ENCODE measurements at places on chromosomes 2 and 18. TPM values are rescaled to one million over a fixed set of nuclear protein-coding genes. Genes with fewer than 3 reads are reported as not detected.

The SFXN5 gene
- total RNA-seq = 14.9 TPM

DNA sequence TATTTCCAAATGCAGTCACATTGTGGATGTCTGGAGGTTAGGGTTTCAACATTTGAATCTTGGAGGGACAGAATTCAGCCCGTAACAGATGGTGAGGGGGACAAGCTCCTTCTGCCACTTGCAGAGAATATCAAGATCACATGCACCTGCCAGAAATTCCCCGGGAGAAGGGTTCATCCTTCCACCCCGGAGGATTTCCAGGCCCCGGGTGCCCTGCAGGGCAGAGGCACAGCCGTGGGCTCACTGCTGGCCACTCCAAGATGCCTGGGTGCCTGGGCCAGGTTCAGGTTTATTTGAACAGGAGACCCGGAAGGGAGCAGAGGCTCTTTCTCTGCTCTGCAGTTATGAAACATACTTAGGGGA, 38.2 kb upstream of the MGAT4A start:
- H3K4me3 ChIP-seq = no peak overlapping the region
- no peak for DNase-seq
- H3K27me3 ChIP-seq = no peaks in the 10 kb centered on the region
- peaks cover 15% of the 10 kb centered on the region for H3K4me1 ChIP-seq
- H3K36me3 ChIP-seq = no peaks in the 10 kb centered on the region

DNA sequence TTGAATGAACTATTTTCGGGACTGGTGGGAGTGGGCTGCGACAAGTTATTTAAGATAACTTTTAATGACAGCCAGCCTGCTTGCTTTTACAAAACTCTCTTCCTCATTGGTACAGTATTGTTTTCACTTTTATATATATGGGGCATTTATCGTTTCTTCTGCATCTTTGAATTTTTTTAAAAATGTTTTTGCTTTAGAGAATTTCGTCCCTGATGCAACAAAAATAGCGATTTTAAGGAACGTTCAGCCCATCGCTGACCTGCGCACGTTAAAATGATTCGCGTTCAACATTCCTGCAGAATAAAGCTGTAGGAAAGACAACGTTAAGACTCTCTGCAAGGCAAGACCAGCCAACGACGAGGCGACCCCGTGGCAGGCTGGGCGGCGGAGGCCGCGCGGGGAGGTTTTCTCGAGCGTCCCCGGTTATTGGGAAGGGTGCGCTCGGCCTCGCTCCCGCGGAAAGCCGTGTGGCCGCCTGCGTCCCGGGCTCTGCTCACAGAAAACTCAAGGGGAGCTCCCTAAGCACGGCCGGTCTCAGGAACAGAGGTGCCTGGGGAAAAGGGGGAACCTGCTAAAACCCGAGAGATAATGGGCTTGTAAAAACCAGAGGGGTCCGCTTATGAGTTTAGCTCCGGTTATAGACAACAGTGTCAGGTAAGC, 3.0 kb downstream of the PAX8 start:
- DNase-seq = no peak
- no peak overlapping the region for H3K4me3 ChIP-seq
- peaks cover 8% of the 10 kb centered on the region for H3K4me1 ChIP-seq
- H3K27ac ChIP-seq = no peak overlapping the region

DNA sequence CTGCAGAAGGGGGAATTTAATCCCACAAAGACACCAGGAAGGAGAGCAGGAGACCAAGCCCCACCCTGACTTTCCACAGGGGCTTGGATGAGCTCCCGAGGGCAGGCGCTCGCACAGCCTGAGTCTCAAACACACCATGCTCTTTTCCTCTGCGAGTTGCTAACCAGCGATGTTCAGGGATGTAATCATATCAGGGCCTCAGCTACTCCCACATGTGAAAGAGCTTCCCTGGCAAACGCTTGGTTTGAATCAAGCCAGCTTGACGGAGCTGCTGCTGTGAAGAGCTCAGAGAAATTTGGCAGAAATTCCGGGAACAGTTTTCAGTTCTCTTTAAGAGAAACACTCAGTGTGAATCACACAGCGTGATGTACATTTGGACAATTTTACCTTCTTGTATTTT, 385.8 kb downstream of the GALR1 start:
- no peak for DNase-seq
- no peak overlapping the region for H3K4me3 ChIP-seq
- no peaks in the 10 kb centered on the region for H3K4me1 ChIP-seq

GRCh38 chr2:36634981-36635597, 37.1 kb upstream of the FEZ2 start:
- H3K36me3 ChIP-seq = no peaks in the 10 kb centered on the region
- DNase-seq = no peak
- H3K4me1 ChIP-seq = no peaks in the 10 kb centered on the region

Data from astrocyte (in vitro differentiated cells and primary cell).